ENCODE measurements at places on chromosomes 16 and 17.

DNA sequence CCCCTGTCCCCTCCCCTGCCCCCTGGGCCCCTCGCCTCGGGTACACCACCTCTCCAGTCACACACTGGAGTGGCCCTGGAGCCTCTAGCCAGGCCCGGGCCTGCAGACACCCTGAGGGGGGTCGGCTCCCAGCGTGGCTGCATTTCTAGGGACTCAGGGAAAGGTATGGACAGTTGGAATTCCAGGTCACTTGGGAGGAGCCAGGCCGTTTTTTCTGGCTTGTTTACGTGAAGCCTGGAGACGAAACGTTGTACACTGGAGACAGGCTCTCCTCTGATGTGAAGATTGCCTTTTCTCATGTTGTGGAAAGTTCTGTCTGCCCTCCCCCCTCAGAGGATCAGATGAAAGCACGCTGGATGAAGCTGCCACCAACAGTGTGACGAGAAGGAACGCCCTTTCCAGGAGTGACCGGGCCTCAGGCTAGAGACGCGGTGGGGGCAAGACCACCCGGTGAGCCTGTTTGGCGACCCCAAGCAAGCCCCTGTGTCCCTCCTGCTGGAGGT lies 4.0 kb upstream of the PPP1R27 start:
- DNase-seq, result no peak

DNA sequence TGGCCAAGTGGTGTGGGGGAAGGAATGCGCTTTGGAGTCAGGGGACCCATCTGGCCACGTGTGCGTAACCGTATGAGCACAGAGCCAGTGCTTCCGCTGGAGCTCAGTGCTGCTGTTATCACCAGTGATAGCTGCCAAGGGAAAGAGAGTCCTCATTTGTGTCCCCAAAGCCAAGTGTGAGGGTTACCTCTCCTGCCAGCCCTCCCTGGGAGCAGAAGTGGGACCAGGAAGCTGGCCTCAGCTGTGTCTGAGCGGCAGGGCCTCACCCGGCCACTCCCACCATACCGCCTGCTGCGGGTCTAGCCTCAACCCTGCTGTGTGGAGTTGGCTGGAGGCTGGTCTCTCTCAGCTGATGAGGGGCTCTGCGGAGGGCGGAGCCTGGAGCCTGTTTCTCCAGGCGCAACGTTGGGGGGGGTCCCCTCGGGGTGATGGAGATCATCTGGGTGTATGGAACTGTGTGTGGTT lies 44.5 kb downstream of the MEAK7 start:
- DNase-seq, result no peak

GRCh38 chr17:4934173-4934979 lies 2.3 kb downstream of the GP1BA start:
- DNase-seq, result no peak

DNA sequence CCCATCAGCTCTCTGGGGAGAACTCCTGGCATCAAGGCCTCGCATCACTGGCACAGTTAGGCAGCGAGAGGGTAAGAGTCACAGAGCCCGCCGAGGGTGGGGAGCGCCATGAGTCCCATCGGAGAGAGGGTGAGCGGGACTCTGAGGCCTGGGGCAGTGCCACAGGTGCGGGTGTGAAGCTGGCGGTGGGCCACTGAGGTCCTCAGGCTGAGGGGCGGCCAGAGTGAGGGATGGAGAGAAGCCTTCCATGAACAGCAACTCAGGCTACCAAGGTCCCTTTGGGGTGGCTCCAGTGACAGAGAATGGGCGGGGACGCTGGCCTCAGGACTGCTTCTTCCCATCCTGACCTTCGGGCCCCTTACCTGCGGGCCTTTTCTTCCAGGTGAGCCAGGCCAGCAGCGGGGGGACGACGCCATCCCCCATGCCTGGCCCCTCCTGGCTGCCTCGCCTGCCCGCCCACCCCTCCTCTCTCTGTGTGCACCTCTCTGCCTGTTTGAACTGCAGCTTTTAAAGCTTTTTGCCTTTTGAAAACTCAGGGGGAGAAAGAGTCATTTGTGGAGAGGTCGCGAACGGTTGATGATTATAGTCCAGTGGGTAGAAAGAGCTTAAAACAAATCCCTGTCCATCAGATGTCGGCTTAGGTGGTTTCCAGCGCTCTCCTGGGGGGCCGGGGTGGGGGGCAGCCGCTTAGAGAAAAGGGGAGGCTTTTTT lies 149.3 kb upstream of the GSE1 start:
- no peak for DNase-seq

GRCh38 chr17:29451121-29451742 lies 61.1 kb downstream of the TAOK1 start:
- DNase-seq, result no peak

Measured in CD8-positive, alpha-beta T cell (primary cell).